ENCODE measurements at places on chromosomes 4 and X. TPM values are rescaled to one million over a fixed set of nuclear protein-coding genes. Genes with fewer than 3 reads are reported as not detected.
A peak's percentile ranks its signal among the peaks of the same experiment; 100 is the strongest.

DNA sequence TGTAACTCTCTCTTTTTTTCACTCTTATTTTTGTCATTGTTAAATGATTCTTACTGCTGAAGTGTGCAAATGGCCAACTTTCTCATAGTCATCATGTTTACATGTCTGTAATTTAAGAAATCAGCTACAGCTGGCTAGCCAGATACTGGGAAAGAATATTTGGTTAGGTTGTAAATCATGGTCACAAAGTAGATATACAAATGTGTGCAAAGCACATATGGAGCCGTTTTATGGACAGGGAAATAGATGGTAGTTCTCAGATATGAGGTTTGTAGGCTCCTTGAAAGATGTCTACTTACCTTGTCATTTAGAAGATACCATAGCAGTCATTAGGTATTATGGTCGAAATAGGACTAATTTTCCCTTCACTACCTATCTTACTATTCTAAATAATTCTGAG lies 430.4 kb downstream of the ADGRL3 start:
- no peaks in the 10 kb centered on the region for H3K27me3 ChIP-seq
- no peak overlapping the region for H3K27ac ChIP-seq
- H3K4me3 ChIP-seq: no peak overlapping the region
- no peaks in the 10 kb centered on the region for H3K4me1 ChIP-seq

The PALLD gene
- total RNA-seq: 252 TPM

The POU4F2 gene
- total RNA-seq: not detected

DNA sequence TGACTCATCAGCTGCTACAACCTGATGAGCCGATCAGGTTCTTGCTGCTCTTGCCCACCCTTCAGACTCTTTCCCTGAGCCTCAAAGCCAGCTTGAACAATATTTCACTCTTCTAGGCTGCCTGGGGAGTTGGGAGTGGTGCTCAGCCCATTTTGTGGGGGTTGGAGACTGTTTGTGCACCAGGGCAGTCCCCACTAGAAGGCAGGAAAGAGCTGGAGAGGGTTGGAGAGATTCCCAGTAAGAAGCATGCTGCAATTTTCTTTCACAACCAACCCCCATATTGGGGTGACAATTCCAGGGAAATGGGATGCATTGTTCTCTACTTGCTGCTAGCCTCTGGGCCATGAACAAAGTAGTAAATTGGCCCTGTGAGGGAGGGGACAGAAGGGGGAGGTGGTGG lies 44.1 kb downstream of the SLC16A2 start:
- no peaks in the 10 kb centered on the region for H3K36me3 ChIP-seq
- DNase-seq: no peak
- H3K27me3 ChIP-seq: no peaks in the 10 kb centered on the region
- H3K4me3 ChIP-seq: no peak overlapping the region

The FGFRL1 gene
- 29.4 TPM for total RNA-seq

GRCh38 chrX:138648568-138648967 lies 62.9 kb downstream of the FGF13 start:
- no peaks in the 10 kb centered on the region for H3K27me3 ChIP-seq
- DNase-seq: no peak
- no peak overlapping the region for H3K27ac ChIP-seq
- no peak overlapping the region for H3K4me3 ChIP-seq

The VSIG4 gene
- total RNA-seq: 31.5 TPM

The TMEM156 gene
- total RNA-seq: 0.27 TPM

GRCh38 chr4:153045111-153045982 lies 109.2 kb downstream of the FHDC1 start:
- no peak for DNase-seq
- H3K4me1 ChIP-seq: no peaks in the 10 kb centered on the region
- no peaks in the 10 kb centered on the region for H3K36me3 ChIP-seq
- H3K27ac ChIP-seq: no peak overlapping the region
- no peak overlapping the region for H3K4me3 ChIP-seq

DNA sequence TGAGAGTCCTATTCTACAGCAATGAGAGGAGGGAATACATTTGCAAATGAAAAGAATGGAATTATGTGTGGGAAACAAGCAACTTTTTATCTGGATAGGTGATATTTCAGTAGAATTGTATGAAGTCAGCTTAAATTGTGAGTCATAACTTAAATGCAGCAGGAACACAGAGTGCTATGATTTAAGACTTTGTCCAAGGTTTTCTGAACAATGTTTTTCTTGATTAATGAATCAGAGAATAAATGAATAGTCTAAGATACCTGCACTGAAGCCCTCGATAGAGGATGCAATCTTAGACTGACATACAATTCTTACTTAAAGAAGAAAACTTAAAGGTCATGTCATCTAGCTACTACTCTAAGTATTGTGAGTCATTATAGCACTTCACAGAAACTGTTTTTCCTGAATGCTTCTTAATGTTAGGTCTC lies 8.0 kb downstream of the ARHGEF38 start:
- peaks cover 11% of the 10 kb centered on the region for H3K4me1 ChIP-seq
- H3K27ac ChIP-seq: no peak overlapping the region
- no peaks in the 10 kb centered on the region for H3K36me3 ChIP-seq
- no peak overlapping the region for H3K4me3 ChIP-seq

DNA sequence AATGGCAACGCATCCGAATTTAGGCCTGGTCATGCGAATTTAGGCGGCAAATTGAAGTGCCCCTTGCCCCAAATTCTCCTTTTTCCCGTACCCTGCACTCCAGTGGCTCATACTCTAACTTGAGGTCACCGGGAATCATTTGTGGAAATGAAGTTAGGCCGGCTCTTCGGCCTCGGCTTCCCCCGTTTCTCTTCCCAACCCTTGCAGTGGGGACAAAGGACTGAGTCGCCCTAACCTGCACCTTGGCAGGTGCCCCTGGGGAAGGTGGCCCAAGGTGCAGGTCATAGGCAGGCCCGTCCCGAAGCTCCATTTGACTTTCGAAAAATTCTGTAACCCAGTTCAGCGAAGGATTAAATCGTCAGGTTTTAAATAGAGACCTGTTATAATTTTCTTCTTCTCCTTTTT lies 811 bp downstream of the SRD5A3 start:
- H3K27me3 ChIP-seq: no peaks in the 10 kb centered on the region
- H3K27ac ChIP-seq: peak overlapping the region; percentile 93
- peak overlapping the region; percentile 69 for H3K4me3 ChIP-seq
- no peaks in the 10 kb centered on the region for H3K36me3 ChIP-seq
- H3K4me1 ChIP-seq: peaks cover 5% of the 10 kb centered on the region

DNA sequence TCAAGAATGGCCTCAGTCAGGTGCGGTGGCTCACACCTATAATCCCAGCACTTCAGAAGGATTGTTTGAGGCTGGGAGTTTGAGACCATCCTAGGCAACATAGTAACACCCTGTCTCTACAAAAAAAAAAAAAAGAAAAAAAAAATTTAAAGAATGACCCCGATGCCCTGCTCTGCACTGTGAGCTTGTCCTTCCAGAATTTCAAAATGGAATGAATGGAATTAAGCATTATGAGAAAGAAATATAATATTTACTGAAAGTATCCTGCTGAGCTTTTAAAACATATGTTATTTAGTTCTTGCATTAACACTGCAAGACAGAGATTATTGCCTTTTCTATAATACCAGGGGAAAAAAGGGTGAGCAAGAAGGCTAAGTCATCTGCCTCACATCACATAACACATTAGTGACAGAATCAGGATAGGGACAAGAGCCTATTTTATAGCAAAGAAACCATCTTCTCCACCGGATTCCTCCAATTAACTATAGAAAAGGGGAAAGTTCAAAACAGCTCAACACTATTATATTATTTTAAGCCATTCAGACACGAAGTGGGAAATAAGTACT lies 41.9 kb upstream of the GAB1 start:
- H3K4me1 ChIP-seq: no peaks in the 10 kb centered on the region
- DNase-seq: no peak
- H3K27ac ChIP-seq: no peak overlapping the region

The P2RY4 gene
- total RNA-seq: not detected

The EOLA2 gene
- 30.2 TPM for total RNA-seq

DNA sequence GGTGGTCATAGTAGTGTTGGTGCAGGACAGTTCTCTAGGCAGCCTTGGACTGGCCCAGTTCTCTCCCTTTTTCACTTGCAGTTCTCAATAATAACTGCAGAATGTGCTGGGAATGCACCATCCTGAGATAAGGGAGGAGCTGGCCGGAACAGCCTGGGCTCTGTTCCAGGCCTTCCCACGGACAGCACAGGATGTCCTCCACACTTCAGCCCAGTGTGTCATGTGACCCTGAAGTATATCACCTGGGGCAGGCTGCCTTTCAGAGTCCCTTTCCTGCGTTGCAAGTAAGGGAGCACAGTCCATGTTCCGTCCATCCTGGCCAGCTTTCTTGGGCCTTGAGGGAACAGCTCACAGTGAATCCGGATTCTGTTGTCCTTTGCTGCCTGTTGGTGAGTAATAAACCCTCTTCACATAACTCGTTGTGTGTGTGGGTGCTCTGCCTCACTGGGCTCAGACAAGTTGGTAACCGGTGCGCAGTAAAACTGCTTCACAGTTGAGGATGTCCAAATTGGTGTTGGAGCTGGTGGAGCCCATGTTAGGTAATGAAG lies 32.3 kb upstream of the BBS12 start:
- H3K27me3 ChIP-seq: no peaks in the 10 kb centered on the region
- peaks cover 4% of the 10 kb centered on the region for H3K4me1 ChIP-seq
- H3K27ac ChIP-seq: peak overlapping the region; percentile 33
